Stimulated activated naive CD4-positive, alpha-beta T cell treated with Interleukin-2 at 50 U/mL for 16 hours (primary cell): ENCODE measurements at places on chromosomes 3 and 15.

DNA sequence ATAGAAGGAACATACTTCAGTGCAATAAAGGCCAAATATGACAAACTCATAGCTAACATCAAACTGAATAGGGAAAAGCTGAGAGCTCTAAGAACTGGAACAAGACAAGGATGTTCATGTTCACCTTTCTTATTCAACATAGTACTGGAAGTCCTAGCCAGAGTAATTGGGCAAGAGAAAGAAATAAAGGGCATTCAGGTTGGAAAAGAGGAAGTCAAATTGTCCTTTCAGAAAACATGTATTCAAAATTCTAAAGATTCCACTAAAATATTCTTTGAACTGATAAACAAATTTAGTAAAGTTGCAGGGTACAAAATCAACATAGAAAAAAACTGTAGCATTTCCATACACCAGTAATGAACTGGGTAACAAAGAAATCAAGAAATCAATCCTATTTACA, 12.2 kb upstream of the ZNF197 start:
- DNase-seq, result no peak

- DNase-seq, result no peak
These were observed 29.6 kb downstream of the MGLL start for GRCh38 chr3:127792541-127793292.

GRCh38 chr15:41928637-41929620, 35.1 kb upstream of the SPTBN5 start:
- no peak for DNase-seq

GRCh38 chr3:8204331-8204730, 297.3 kb upstream of the LMCD1 start:
- DNase-seq, result no peak
